SW 1271 (cell line): ENCODE measurements at places on chromosomes 1 and 21.

DNA sequence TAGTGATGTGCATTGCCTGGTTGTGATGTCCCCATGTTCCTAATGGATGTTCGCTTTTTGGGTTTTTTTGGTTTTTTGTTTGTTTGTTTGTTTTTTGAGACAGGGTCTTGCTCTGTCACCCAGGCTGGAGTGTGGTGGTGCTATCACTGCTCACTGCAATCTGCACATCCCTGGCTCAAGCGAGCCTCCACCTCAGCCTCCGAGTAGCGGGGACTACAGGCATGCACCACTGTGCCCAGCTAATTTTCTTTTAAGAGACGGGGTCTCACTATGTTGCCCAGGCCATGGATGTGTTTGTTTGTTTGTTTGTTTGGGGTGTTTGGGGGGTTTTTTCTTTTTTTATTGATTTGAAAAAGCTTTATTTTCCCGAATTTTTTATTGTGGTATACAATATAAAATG is 2.1 kb downstream of the COL6A2 start:
- DNase-seq: no peak

DNA sequence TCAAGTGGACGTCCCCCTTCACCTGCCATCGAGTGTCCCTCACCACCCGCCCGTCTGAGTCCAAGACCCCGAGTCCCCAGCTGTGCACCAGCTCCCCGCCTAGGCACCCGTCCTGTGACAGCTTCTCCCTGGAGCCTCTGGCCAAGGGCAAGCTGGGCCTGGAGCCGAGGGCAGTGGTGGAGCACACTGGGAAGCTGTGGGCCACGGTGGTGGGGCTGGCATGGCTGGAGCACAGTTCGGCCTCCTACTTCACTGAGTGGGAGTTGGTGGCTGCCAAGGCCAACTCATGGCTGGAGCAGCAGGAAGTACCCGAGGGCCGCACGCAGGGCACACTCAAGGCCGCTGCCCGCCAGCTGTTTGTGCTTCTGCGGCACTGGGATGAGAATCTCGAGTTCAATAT is 63.2 kb downstream of the VWA5B1 start:
- DNase-seq: no peak

DNA sequence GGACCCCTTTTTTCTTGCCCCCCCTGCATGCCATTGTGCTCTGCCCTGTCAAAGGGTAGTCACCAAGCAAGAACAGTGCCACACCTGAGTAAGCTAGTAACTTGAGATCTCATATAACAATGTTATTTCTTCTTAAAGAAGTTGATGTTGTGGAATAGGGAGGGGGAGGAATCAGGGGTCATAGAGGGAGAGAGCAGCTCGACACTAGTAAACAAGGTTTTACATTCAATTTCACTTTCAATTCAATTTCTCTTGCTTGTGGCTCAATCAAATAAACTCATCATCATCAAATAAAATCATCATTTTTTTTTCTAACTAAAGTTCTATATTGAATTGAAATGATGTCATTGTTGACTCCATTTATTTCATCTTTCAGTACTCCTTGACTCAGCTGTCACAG is 106.4 kb downstream of the CRB1 start:
- DNase-seq: no peak

DNA sequence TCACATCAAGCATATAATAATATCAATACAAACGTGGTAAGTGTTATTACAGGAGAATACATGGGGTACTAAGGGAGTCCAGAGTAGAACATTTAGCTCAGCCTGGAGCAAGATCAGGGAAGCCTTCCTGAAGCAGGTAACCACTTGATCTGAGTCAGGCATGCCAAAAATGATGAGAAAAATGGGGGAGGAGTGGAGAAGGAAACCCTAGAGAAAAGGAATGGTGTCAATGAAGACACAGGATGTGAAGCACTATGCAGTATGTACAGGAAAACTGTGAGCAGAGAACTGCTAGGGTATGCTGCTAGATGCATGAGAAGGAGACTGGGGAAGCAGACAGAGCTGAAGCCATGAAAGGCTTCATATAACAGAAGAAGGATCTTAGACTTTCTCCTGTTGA is 84.7 kb downstream of the NOTCH2 start:
- no peak for DNase-seq

- no peak for DNase-seq
Observed at GRCh38 chr21:34198231-34199120, 125.1 kb downstream of the MRPS6 start.

- no peak for DNase-seq
Observed at GRCh38 chr1:156658496-156658895, 16.6 kb downstream of the BCAN start.

DNA sequence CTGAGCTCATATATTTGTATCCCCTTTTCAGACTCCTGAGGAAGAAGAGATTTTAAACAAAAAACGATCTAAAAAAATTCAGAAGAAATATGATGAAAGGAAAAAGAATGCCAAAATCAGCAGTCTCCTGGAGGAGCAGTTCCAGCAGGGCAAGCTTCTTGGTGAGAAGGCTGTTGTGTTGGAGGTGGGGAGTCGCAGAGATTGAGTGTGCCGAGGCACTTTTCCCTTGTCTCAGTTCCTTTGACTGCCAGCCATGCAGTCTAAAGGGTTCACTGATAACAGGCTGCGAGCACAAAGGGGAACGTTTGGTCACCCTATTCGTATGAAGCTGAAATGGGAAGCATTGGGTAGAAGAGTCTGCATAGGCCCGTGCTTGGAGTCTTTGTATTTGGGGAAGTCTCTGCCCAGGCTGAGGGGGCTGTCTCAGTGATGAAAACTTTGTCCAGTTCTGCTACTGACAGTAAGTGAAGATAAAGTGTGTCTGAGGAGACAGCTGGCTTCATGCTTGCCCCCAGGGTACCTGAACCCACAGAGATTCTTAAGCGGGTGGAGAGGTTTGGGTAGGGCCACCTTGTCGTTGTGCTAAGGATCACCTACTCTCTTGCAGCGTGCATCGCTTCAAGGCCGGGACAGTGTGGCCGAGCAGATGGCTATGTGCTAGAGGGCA is 2.8 kb downstream of the RPS8 start:
- no peak for DNase-seq

DNA sequence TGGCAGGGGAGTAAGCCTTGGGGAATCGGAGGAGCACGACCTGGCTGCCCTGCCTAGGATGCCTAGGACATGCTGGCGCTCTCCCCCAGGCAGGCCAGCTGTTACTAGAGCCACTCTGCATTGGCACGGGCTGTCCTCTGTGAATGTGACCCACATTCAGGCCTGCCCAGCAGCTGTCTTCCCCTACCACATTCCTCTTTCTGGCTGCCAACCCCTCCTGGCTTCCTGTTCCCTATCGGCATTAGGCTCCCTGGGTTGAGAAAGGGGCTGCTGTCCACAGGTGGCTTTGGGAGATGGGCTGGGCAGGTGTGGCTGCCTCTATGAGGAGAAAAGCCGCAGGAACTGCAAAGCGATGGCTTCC is 2.3 kb upstream of the NFASC start:
- no peak for DNase-seq

- DNase-seq: no peak
Observed at GRCh38 chr1:182359645-182360044, 31.9 kb downstream of the GLUL start.

GRCh38 chr1:50967416-50968157 is 2.5 kb upstream of the CDKN2C start:
- DNase-seq: no peak

GRCh38 chr1:175133673-175134435 is 58.7 kb downstream of the KIAA0040 start:
- no peak for DNase-seq
